SIG-M5 (cell line): ENCODE measurements at places on chromosomes 12 and 14.
A peak's percentile ranks its signal among the peaks of the same experiment; 100 is the strongest.

DNA sequence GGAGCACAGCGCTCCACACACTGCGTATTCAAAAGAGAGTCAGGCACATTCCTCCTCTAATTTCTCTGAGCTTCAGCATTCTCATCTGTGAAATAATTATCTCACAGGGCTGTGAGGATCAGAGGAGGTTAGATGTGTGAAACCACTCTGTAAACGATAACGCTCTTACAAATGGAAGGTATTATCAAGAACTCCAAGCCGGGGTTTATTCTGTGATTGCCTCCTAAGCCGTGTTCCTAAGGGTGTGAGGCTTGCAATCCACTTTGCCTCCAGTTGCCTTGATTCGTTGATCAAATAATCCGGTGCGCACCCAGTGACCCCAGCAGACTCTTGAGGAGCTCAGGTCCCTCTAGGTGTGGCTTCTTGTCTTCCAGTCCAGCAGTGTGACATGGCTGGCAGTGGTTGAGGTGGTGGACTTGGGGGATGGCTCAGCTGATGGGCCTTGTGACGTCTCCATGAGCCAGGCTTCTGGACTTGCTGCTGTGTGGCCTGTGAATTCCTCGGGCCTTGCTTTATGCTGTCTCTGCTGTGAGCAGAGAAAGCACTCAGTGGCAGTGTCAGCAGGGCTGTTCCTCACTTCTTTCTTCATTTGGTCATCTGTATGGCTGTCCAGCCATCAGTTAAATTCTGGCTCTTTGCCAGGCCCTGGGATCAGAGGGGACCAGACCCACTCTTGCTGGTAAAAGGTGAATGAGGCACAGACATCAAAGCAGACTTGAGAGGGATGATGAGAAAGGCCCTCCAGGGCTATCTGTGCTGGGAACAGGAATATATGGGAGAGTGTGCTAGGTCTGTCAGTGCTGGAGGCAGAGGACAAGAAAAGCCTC is 71.0 kb downstream of the SLC25A47 start:
- no peak for DNase-seq

DNA sequence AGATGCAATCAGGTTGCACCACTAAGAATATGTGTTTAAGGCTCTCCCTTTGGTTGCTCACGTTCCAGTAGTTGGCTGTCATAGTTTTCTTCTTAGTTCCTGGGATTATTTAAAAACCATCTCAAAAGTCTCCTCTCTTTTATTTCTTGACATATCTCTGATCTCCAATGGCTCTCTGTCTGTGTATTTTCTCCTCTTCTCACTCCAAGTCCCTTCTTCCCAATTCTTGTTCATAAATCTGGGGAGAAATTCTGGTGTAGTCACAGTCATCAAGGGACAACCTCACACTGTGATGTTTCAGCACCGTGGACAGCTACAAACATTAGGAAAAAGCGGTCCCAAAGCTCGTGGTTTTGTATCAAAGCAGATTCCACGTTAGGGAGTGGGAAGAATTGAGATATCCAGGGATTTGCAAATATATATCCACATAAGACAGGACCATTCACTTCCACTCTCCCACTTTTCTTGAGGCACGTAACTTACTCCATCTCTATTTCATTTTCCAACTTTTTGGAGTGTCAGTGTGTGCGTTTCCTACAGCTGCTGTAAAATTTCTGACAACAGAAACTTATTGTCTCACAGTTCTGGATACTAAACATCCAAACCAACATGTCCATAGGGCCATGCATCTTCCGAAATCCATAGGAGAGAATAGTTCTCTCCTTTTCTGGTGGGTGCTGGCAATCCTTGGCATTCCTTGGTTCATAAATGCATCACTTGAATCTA is 80.6 kb upstream of the TMEM233 start:
- no peak for DNase-seq

GRCh38 chr12:1935700-1936378 is 17.4 kb upstream of the CACNA2D4 start:
- no peak for DNase-seq

GRCh38 chr12:7219599-7220243 is 30.2 kb downstream of the PEX5 start:
- DNase-seq = no peak

DNA sequence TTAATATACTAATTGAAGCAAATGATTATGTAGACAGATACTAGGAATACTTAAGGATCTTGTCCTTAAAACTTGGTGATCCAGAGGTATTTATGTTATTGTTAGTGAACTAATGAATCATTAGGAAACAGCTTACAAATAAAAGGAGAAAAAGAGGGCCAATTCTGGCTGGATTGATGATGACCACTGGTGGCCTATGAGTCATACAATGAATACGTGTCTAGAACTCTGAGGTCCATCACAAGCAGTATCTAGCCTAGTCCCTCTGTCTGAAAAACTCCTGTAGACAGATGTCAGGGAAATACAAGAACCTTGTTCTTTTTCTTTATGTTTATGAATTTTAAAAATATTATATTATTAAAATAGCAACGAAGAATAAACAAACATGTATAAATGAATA is 51.7 kb upstream of the RTL1 start:
- no peak for DNase-seq

GRCh38 chr14:70698288-70698687 is 56.6 kb downstream of the TTC9 start:
- DNase-seq = no peak

- no peak for DNase-seq
Measured at GRCh38 chr12:122437656-122438121, 15.2 kb upstream of the CLIP1 start.

- DNase-seq = no peak
Measured at GRCh38 chr12:126807312-126807865, 1459.6 kb upstream of the TMEM132C start.

DNA sequence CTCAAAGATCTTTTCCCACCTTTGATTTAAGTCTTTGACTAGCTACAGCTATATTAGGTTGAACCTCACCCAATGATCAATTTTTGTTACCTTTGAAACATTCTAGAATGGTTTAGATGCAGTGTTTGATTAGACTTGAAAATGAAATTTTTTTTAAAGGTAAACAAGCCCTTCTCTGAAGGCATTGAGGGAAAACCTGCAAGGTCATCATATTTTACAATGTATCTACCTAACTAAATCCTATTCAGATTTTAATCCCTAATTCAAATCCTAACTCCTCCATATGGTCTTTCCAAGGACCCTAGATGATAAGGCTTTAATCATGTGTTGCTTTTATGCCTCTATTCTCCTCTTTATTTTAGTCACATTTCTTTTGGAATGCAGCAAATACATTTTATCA is 95.4 kb downstream of the ALG10B start:
- DNase-seq = no peak

DNA sequence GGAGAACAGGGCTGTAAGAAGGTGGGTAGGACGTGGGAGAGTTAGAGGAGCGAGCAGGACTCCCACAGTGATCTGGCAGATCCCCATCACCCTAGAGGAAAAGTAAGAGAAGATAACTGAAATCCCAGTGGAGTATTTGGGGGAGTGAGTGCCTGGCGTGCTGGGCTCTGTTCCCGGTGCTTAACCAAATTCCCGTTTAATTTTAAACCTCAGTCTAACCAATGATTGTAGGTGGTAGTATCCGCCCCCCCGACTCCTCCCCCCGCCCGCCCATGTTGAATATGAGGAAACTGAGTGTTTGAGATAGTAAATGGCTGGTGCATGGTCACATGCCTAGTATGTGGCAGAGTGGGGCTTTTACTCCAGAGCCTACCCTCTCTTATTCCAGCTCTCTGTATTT is 1.2 kb downstream of the TARBP2 start:
- DNase-seq = no peak

- no peak for DNase-seq
Measured at GRCh38 chr14:81329640-81330381, 70.3 kb downstream of the STON2 start.

DNA sequence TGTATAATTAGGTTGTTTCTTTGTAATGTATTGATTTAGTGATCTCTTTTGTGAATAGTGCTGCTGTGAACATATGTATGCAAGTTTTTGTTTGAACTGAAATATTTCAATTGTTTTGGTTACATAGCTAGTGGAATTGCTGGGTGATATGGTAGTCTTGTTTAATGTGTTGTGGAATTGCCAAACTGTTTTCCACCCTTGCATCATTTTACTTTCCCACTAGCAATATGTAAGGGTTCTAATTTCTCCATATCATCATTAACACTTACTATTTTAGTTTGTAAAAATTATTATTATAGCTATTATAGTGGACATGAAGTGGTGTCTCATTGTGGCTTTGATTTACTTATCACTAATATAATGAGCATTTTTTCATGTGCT is 5.9 kb downstream of the G2E3 start:
- DNase-seq = no peak

GRCh38 chr12:96195845-96196451 is 1.8 kb downstream of the ELK3 start:
- DNase-seq = no peak

- DNase-seq = no peak
Measured at GRCh38 chr14:77868552-77869285, 68.8 kb downstream of the ADCK1 start.

DNA sequence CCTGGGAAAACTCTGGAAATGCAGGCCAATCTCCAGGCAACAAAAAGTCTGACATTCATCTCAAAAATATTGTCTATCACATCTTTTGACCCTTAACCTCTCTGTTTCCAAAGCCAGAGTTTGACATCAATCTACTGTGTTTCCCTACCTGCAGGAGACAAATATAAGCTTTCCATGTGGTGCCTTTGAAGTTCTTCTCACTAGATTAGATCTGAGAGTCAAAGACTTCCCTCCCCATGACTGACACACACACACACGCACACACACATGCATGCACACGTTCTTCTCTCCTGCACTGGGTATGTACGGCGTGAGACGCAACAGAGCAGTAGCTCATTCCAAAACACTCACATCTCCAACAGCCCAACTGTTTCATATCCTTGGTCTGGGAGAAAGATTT is 8.1 kb upstream of the ITPR2 start:
- DNase-seq = no peak

- DNase-seq = no peak
Measured at GRCh38 chr12:80838708-80839107, 99.0 kb downstream of the LIN7A start.

- no peak for DNase-seq
Measured at GRCh38 chr12:69837191-69837590, 12.2 kb downstream of the MYRFL start.

GRCh38 chr14:24195186-24196070 is at the start of gene TM9SF1:
Gene TM9SF1, minus strand, starts transcription at chr14:24195441. Its CDS starts 422 bp downstream, at chr14:24195019.
- no peak for DNase-seq

DNA sequence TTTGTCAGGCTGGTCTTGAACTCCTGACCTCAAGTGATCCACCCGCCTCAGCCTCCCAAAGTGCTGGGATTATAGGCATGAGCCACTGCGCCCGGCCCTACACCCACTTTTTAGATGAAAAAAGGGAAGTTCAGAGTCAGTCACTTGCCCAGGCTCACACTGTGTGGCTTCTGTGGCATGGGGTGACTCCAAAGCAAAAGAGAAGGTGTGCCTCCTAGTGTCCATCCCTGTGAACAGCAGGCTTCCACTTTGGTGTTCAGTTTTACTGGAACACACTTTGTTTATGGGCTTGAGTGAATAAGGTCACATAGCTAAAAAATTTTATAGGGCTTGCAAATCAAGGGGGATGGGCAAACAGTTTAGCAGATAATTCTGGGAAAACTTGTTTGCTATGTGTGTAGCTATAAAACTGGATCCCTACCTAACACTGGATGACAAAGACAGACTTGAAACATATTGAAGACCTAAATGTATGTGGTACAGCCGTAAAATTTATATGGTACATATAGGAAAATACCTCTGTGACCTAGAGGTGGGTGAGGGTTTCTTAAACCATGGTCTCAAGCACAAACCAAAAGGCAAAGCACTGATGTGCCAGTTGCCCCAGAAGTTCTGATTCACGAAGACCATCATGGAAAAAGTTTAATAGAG is 54.9 kb downstream of the EID3 start:
- peak; percentile 75 for DNase-seq

DNA sequence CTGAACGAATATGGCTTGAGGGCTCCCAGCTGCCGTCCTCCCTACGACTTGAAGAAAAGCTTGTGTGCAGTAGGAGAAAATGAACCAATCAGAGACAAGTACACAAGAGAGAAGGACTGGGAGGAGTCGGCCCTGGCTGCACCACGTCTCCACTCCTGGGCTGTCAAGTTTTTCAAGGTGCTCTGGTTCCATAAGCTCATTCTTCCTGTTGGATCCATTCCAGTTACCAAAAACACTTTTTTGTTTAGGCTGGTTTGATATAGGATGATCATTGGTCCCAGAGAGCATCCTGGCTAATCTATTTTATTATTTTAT is 2.8 kb upstream of the A2ML1 start:
- DNase-seq = no peak

DNA sequence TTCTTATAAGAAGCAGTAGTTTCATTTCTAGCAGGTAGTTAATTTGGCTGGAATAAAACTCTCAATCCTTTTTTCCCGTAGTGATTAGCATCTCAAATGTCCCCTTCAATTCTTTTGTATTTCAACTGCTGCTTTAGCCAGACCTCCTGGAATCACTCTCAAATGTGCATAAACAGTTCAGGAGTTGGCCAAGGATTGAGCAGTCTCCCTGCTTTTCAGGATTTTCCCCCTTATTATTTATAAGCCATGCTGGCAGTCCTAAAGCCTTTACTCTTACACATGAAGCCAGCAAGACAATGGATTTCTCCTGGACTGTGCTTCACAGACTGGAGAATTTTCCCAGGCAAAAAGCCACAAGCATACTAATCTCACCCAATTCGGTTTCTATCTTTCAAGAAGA is 950.1 kb downstream of the VRK1 start:
- no peak for DNase-seq

DNA sequence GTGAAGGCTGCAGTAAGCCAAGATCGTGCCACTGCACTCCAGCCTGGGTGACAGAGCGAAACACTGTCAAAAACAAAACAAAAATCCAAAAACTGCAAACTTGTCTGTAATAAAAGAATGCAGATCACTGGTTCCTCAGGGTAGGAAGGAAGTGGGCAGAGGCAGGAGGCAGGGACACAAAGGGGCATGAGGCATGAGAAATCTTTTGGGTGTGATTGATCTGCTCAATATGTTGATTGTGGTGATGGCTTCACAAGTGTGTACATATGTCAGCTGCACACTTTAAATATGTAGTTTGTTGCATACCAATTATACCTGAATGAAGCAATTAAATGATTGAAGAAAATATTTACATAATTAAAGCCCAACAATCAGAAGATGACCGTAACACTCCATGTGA is 117.6 kb downstream of the CMAS start:
- no peak for DNase-seq

- no peak for DNase-seq
Measured at GRCh38 chr14:48792376-48793024, 793.7 kb downstream of the RPS29 start.
